ENCODE measurements at places on chromosomes 11 and 22.
A peak's percentile ranks its signal among the peaks of the same experiment; 100 is the strongest.

DNA sequence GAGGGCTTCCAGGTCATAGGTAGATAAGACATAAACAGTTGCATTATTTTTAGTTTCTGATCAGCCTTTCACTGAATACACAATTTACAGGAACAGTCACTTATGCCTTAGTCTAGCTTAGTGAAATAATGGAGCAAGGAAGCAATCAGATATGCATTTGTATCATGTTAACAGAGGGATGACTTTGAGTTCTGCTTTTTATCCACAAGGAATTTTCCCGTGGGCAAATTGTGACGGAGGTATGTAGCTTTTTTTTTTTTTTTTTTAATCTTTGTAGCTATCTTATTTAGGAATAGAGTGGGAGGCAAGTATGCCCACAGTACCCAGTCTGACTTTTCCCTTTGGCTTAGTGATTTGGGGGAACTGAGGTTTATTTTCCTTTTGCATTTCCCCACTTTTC, 3.4 kb upstream of the NLRP10 start:
- DNase-seq: no peak

DNA sequence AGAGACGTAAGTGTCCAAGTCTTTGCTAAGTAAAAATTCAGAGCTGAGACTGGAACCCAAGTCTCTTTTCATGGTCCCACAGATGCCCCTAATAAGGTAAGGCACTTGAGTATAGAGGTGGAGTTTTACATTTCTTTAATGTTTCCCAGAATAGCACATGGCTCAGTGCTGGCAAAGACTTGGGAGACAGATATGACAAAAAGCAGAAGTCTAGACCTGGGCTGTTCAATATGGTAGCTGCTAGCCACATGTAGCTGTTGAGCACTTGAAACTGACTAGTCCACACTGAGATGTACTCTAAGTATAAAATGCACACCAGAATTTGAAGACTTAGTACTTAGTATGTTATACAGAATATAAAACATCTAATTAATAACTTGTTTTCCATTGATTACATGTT, 17.6 kb downstream of the VSTM5 start:
- no peak for DNase-seq

GRCh38 chr11:41320238-41320637, 139.2 kb downstream of the LRRC4C start:
- peak; percentile 6 for DNase-seq

- DNase-seq: peak; percentile 94
Measured at GRCh38 chr11:112216561-112217105, 9.6 kb upstream of the PTS start.

DNA sequence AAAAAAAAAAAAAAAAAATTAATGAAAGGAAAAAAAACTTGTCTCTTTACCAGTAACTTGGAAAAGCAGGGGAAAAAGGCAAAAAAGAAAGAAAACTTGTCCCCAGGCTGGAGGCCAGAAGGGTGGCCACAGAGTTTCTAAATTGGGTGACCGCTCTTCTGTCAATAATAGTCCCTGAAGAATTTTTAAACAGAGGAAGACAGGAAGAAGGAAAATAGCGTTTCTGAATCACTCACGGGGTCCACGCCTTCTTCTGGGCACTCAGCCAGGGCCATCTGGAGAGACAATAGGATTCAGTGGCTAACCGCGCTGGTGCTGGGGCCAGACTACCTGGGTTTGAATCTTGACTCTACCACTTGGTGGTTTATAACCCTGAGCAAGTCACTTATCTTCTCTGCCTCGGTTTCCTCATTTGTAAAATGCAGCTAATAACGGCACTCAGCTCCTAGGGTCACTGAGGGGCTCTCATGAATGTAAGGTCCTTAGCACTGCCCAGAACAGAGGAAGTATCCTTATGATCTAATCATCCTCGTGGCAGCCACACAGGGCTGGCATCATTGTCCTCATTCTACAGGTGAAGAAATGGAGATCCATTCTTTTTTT, 7.0 kb downstream of the C11orf86 start:
- peak; percentile 89 for DNase-seq

DNA sequence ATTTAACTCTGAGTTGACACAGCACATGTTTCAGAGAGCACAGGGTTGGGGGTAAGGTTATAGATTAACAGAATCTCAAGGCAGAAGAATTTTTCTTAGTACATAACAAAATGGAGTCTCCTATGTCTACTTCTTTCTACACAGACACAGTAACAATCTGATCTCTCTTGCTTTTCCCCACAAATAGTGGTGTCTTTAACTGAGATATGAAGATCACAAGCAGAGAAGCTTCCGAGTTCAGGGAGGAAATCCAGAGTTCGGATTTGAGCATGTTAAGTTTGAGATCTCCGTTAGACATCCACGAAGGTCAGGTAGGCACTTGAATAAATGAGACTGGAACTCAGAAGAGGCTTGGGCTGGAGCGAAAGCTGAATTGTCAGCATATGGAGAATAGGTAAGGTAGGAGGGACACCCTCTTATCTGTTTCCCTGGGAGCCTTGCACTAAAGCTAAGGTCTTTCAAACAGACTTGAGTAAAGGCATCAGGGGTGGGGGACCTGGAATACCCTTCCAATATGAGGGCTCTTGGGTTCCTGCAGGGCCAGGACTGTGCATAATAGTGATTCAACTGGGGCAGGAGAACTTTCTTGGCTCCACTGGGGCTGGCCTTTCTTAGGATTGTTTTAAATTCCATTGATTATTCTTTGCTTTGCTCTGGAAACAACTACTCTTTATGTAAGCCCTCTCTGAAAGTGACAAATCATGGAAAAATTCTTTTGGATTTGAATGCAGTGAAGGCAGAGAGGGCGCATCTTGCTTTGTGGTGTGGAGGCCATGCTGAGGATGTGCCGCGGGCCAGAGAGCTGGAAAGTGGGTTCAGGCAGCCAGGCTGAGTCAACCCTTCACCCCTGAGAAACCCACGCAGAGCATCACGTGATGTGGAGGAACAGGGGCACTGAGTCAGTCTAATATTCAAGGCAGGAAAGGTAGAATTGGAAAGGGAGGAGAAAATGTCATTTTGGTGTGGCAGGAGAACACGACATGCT, 62.7 kb upstream of the AMPD3 start:
- DNase-seq: no peak
